IMR-90 (cell line): ENCODE measurements at places on chromosomes 5 and 9. TPM values are rescaled to one million over a fixed set of nuclear protein-coding genes. Genes with fewer than 3 reads are reported as not detected.

DNA sequence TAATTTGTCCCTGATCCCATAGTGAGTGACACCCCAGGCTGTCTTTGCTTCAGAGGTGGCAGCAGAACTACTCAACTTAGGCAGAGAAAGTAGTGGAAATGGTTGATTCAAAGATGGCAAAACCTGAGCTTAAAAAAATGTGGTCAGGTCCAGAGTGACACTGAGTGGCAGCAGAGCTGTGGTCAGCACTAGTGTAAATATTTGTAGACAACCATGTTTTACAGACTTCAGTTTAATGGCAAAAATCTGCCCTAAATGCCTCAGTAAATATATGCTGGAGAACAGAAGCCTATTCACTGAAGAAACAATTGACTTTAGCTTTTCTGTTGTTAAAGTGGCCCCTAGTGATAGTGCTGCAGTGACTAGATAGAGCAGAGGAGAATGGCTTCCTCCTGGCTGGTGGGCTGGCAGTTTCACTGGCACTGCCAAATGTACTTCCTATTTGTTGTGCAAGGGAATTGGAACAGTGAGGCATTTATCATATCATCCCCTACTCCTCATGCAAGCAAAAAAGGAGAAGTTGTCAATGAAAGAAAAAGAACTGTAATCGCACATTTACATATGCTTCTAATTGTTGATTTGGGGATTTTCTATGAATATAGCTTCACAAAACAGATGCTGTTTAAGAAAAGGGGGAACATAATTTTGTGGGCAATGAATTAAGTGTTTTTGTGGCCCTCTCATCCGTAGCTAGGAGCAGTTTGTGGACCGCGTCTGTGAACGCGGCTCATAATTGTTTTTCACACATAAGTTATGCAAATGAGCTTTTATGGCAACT is 12.0 kb downstream of the PBX3 start:
- no peak for DNase-seq

GRCh38 chr5:87347841-87348240 is 64.9 kb downstream of the CCNH start:
- DNase-seq: peak; percentile 16

- no peak for DNase-seq
Observed at GRCh38 chr9:2389404-2389803, 232.2 kb upstream of the VLDLR start.

Gene GARIN3
- total RNA-seq: not detected in 2 replicates

Gene DBH
- not detected in 2 replicates for total RNA-seq

GRCh38 chr5:82959466-82959865 is 117.7 kb downstream of the TMEM167A start:
- DNase-seq: no peak

DNA sequence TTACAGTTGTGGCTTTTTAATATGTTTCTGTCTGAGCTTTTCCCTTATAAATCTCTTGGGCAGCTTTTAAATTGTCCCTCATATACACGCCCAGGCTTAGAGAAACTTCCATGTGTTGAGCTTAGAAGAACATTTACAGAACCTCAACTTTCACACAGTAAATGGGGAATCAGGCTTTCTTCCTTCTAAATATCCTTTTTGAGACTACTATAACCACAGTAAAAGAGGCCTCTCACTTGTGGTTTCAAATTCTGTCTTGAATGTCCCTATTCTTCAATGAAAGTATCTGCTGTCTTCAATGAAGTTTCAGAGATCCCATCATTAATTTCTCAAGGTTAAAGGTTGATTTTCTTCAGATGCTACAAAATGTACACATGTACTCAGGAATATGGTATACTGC is 588.6 kb upstream of the DMAC1 start:
- DNase-seq: no peak

Gene AK8
- under 0.01 TPM in 2 replicates for total RNA-seq

DNA sequence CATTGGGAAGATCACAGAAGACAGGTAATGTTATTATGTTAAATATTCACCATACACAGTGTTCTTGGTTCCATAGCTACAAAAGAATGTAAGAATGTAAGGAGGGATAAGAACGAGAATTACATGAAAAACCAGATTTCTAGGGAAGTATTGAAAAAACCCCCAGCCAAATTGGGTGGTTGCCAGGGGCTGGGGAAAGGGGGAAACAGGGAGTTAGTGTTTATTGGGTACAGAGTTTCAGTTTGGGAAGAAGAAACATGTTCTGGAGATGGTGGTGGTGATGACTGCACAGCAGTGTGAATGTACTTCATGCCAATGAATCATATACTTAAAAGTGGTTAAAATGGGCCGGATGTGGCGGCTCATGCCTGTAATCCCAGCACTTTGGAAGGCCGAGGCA is 40.3 kb downstream of the GLRX start:
- no peak for DNase-seq

- DNase-seq: peak; percentile 32
Observed at GRCh38 chr9:33840381-33840780, 23.4 kb downstream of the UBE2R2 start.

DNA sequence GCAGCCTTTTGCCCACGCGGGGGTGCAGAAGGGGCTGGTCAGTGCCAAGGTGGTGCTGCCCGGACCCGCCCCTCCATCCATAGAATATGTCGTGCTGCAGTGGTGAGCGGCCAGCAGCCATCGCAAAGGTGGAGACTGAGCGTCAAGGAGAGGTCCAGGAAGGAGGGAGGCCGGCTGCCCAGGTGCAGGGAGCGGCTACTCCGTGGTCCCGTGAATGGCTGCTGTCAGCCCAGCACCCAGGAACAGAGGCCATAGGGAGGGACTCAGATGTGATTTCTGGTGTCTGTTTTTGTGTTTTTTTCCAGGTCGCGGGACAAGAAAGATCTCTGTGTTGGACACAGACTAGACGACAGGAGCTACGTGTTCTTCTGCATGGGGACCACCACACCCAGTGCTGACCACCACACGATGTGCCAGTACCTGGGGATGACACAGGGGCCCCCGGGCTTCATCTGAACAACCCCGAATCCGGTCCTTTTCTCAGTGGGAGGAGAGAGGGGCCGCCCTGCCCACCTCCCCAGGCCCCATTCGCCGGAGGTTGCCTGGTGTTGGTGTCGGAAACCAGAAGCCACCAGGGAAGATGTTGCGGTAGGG is 29.0 kb downstream of the PAEP start:
- no peak for DNase-seq

- DNase-seq: no peak
Observed at GRCh38 chr5:14281746-14282181, 138.6 kb downstream of the TRIO start.

- no peak for DNase-seq
Observed at GRCh38 chr9:121305269-121305994, 37.5 kb downstream of the GSN start.

- peak; percentile 8 for DNase-seq
Observed at GRCh38 chr5:178378527-178379484, 146.2 kb upstream of the PHYKPL start.

- DNase-seq: no peak
Observed at GRCh38 chr5:76493190-76493837, 90.2 kb downstream of the IQGAP2 start.

- DNase-seq: no peak
Observed at GRCh38 chr9:136244122-136244968, 1.3 kb downstream of the QSOX2 start.

DNA sequence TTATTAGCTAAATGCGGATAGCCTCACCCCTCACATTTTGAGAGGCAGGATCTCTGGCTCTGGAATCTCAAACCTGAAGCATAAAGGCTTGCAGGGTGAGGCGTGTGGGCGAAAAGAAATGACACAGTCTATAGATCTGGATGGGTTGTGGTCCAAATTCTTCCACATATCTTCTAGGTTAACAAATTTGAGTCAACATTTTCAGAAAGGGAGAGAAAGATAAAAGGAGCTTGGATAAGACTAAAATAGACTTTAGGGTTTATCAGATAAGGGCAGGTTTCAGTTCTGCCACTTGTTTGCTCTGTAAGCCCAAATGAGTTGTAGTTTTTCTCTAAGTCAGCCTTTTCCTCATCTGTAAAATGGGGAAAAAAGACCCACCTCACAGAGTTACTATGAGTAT is 220.9 kb downstream of the TRIM32 start:
- DNase-seq: no peak

Gene ALAD
- total RNA-seq: 10.3 and 11.1 TPM in 2 replicates

GRCh38 chr9:86217076-86217755 is 42.2 kb downstream of the C9orf153 start:
- no peak for DNase-seq

GRCh38 chr9:135255033-135255840 is 167.8 kb downstream of the OLFM1 start:
- no peak for DNase-seq

Gene INSYN2B
- 33.5 and 43.6 TPM in 2 replicates for total RNA-seq

DNA sequence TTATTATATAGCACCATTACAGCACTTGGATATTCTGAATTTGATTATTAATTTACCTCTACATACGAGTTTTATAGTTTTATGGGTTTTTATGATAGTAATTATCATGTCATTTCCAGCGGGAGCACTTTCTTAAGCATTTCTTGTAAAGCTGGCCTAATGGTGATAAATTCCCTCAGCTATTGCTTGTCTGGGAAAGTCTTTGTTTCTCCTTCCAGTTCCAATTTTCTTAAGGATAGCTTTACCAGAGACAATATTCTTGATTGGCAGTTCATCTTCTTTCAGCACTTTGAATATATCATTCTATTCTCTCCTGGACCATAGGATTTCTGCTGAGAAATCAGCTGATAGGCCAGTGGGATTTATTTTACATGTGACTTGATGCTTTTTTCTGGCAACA is 505.4 kb downstream of the TMEM232 start:
- no peak for DNase-seq

DNA sequence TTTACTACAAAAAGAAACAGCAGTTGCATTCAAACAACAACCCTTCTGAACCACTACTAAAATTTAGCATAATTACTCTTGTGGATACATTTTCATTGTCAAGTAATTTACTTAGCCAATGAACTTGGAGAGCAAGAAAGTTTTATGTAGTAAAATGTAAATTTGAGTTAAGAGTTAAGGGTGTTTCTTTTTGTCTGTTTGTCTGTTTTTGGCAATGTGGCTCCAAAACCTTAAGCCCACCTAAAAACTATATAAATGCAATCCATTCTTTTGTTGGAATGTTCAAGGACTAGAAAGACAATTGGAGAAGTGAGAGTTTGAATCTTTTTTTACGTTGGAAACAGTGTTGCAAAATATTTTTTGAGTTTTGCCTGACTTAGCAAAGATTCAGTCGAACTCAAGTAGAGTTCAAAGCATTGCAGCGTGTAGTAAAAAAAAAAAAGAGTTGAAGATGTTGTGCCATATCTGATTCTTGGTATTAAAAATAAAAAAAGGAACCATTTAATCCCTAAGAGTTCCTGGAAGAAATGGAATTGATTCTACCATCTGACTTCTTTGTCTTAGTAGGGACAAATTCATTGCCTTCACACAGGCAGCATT is 867 bp downstream of the SYK start:
- DNase-seq: no peak

Gene SPATA31E1
- total RNA-seq: not detected in 2 replicates

DNA sequence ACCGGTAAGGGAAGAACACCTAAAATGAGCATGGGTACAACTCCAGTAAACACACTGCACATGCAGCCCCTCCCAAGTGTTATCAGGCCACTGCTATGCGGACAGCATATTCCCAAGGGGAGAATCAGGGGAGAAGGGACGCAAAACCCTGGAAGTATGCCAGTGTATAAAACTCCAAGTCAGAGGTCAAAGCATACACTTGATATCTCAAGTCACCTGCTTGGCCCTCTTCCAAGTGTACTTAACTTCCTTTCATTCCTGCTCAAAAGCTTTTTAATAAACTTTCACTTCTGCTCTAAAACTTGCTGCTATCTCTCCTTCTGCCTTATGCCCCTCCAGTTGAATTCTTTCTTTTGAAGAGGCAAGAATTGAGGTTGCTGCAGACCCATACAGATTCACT is 408.1 kb downstream of the HTR1A start:
- no peak for DNase-seq
